ENCODE measurements at places on chromosomes 3 and 15.

- no peak for DNase-seq
Observed at GRCh38 chr3:63202529-63202928, 75.6 kb upstream of the SYNPR start.

GRCh38 chr15:100692246-100692645 lies 89.9 kb downstream of the ASB7 start:
- no peak for DNase-seq

DNA sequence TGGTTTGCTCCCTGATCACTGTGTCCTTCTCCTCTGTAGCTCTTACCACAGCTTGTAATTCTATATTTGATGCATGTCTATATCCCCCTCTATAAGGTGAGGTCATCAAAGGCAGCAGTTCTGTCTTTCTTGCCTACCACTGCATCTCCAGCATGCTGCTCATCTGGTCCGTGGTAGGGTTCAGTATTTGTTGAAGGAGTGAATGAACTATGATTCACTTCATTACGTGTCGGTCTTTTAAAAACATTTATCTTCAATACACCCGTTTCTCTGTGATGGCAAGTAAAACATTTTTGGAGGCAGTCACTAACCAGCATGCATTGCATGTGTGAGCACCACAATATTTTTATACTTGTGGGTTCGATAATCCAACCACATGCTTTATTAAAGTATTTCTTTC lies 27.6 kb downstream of the CHST14 start:
- no peak for DNase-seq

DNA sequence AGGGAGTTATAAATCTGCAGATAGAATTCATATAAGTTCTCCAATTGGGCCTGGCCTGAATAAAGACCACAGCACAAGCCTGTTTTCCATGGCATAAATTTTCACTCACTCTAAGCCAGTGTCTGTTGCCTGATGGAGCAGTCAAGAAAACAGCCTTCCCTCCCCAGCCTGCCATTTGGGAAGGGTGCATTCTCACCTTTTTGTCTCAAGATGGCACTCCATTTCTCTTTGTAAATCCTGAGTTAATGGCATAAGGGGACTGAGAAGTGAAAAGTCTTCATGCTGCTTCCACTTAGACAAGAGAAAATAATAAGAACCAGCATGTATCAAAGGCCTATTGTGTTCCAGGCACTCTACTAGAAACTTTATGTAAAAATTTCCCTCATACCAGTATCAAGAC lies 115.6 kb upstream of the MANF start:
- DNase-seq: no peak

DNA sequence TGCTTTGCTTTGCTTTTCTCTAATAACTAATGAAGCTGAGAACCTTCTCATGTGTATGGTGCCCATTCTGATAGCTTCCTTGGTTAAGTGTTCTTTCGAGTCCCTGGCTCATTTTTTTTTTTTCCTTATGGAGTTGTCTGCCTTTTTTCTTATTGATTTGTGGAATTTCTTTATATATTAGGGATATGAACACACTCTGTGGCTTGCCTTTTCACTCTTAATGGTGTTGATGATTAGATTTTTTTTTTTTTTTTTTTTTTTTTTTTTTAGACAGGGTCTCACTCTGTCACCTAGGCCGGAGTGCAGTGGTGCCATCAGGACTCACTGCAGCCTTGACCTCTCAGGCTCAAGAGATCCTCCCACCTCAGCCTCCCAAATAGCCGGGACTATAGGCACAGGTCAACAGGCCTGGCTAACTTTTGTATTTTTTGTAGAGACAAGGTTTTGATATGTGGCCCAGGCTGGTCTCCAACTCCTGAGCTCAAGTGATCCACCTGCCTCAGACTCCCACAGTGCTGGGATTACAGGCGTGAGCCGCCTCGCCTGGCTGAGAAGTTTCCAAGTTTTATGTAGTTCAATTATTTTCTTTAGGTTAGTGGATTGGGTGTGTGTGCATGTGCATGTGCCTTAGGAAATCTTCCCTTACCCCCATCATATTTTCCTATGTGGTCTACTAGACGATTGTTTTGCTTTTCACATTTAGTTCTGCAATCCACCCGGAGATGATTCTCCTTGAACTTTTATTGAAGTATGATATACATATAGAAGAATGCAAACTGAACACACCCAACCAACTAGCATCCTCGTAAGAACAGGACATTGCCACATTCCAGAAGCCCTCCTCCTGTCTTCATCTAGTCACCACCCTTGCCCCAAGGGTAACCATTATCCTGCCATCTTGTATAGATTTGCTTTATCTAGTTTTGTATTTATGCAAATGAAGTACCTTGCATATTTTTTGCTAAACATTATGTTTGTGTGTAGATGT lies 1.7 kb upstream of the SNRPA1 start:
- no peak for DNase-seq

DNA sequence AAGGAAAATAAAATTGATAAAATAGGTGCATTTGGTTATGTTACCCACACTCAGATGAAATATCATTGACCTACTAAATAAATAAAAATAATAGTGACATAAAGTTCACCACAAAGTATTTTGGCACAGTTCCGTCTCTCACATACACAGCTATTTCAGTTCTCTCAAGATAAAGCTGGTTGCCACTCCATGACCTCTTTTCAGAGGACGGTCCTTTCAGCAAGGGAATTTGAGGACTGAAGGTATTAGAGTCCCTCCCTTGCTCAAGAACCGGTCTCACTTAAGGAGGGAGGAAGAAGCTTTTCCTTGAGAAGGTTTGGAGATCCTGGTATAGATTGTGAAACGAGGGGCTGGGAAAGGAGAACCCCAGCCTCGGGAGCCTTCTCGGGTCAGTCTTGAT lies 285.5 kb upstream of the CFAP20DC start:
- no peak for DNase-seq

GRCh38 chr15:56869573-56869972 lies 48.9 kb upstream of the TCF12 start:
- peak; percentile 36 for DNase-seq

DNA sequence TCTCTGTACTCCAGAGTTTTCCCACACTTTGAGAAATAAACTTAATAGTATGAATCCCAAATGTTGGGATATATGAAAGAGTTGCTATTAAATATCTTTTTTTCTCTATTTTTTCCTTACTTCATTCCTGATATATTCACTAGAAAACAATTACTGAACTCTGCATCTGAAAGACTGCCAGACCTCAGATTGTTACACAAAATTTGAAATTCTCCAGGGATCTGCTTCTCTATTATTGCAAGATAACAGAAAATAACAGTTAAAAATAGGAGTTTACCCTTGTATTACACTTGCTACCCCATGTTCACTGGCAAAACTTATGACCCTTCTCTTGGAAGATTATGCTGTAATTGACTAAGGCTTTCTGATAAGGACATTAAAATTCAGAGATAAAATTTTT lies 11.7 kb upstream of the P3H2 start:
- no peak for DNase-seq

GRCh38 chr3:52606373-52607085 lies 70.1 kb downstream of the UQCC5 start:
- no peak for DNase-seq

DNA sequence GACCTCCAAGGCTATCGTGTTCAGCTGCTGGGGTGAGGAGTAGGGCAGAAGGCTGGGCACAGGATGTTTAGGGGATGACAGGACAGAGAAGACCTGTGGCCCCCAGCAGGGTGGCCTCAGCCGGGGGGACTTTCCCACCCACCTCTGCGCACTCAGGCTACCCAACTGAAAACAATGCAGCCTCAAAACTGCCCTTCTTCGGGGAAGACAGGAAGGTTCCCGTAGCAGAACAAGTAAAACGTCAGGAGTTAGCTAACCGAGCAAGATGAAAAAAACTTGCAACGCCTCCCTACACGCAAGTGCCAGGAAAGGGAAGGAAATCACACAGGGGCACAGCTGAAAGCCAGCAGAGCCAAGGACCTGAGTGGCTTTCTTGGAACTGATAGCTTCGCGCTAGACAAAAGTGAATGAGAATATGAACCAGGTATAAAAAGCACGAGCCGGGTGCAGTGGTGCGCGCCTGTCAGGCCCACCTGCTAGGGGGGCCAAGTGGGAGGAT lies 38.4 kb upstream of the FURIN start:
- DNase-seq: no peak

DNA sequence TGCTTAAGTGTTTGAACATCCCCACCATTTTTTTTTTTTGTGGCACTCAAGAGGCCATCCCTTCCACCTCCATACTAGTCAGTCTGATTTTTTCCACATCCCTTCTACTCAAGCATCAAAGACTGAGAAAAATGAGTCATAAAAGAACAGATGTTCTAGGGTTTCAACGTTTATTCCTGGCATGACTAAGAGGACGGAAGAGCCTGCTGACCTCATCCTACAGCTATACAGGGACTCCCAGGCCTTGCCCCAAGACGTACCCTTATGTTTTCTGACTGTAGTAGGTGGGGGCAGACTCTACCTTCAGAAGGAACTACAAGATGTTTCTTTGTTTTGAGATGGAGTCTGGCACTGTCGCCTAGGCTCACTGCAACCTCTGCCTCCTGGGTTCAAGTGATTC lies 3.3 kb upstream of the ITPKA start:
- no peak for DNase-seq

- no peak for DNase-seq
Observed at GRCh38 chr15:66940368-66940767, 125.0 kb upstream of the SMAD3 start.

GRCh38 chr3:127217596-127218453 lies 24.9 kb downstream of the PRR23E start:
- DNase-seq: no peak
